CD4-positive, alpha-beta memory T cell (primary cell): ENCODE measurements at places on chromosomes 1 and 21.

DNA sequence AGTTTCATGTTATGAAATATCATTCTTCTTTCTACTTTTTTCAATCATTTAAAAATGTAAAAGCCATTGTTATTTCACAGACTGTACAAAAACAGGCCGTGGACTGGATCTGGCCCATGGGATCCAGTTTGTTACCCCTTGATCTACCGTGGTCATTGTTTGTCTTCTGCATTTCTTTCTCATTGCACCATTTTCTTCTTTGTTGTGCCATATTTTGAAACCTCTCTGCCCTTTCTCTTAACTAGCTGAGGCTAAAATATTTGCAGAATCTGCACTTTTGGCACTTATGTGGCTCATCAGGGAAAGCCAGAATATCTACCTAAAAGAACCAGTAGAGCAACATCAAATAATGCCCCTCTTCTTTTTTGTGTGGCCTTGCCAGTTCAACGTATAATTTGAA lies 50.5 kb downstream of the DNAJC6 start:
- DNase-seq, result no peak
- H3K4me3 ChIP-seq, result no peak overlapping the region
- H3K4me1 ChIP-seq, result no peaks in the 10 kb centered on the region
- H3K27me3 ChIP-seq, result no peaks in the 10 kb centered on the region

DNA sequence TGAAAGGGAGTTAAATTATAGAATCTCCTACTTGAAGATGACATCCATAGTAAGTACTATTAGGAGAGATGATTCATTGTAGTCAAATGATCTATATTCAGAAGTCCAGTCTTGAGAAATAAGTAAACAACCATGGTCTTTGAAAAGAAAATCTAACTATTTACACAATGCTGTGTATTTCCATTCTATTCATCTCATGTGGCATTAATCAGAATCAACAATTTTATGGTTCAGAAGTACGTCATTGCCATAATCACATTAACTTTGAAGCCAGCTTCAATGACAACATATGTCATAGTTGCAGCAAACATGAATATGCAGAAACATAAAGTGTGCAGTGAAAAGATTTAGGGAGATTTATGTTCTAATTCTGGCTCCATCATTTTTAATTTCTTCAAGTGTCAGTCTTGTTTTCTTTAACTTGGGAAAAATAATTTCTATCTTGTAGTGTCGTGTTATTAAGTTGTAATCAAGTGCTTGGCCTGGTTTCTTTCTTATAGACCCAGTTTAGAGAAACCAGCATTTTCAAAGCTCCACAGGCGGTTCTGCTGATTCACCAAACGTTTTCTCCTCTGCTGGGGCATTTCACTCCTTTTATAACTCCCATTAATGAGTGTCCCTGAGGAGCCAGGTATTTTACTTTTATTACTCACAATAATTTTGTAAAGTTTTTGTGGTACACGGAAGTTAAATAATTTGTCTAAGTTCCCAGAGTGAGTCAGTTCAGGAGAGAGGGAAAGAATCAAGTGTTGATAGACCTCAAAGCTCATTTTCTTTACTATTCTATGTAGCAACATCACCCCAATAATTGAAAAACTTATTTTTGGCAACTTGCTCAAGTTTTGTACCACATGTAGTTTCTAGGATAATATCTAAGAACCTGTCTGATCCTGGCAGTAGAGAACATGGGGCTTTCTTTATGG lies 35.9 kb upstream of the PTGS2 start:
- no peak for DNase-seq
- no peaks in the 10 kb centered on the region for H3K36me3 ChIP-seq
- H3K27ac ChIP-seq, result no peak overlapping the region
- H3K27me3 ChIP-seq, result no peaks in the 10 kb centered on the region

DNA sequence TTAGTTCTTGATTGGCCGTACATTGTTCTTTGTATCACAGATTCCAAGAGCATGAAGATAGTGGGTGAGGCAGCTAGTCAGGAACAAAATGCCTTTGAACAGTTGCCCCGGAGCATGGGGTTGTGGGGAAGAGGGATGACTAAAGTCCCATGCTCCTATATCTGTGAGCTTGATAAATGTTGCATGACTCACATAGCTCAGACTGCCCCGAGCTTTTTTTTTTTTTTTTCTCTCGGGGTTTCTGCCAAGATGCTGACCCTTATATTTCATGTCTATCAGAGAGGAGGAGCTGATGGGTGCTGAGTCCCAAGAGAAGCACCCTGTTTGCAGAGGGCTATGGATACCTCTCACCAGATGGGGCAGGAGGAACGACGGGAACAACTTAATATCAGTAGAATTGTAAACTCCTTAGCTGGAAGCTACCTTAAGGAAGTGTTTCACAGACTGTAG lies 40.6 kb downstream of the SRRM1 start:
- no peak for DNase-seq
- no peaks in the 10 kb centered on the region for H3K36me3 ChIP-seq
- H3K4me3 ChIP-seq, result no peak overlapping the region
- no peaks in the 10 kb centered on the region for H3K27me3 ChIP-seq
- no peak overlapping the region for H3K27ac ChIP-seq

- no peaks in the 10 kb centered on the region for H3K4me1 ChIP-seq
- H3K36me3 ChIP-seq, result no peaks in the 10 kb centered on the region
- no peak overlapping the region for H3K27ac ChIP-seq
- no peak for DNase-seq
Observed at GRCh38 chr21:41663805-41664788, 102.8 kb downstream of the RIPK4 start.

- no peak for DNase-seq
- no peak overlapping the region for H3K27ac ChIP-seq
- no peaks in the 10 kb centered on the region for H3K27me3 ChIP-seq
- H3K4me1 ChIP-seq, result peaks cover 3% of the 10 kb centered on the region
- H3K36me3 ChIP-seq, result no peaks in the 10 kb centered on the region
Observed at GRCh38 chr1:67436511-67437055, 6.4 kb upstream of the SERBP1 start.

DNA sequence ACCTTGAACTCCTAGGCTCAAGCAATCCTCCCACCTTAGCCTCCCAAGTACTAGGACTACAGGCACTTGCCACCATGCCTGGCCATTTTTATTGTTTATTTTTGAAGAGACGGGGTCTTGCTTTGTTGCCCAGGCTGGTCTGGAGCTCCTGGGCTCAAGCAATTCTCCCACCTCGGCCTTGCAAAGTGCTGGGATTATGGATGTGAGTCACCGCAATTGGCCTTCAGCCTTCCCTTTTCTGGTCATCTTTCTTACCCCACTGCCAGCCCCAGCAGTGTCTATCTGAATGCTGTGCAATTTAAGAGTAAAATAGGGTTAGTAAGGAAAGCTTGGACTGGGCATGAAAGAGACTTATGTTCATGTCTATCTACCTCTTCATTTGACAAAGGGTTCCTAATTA lies 6.1 kb upstream of the KLF17 start:
- DNase-seq, result no peak
- H3K4me1 ChIP-seq, result no peaks in the 10 kb centered on the region
- H3K36me3 ChIP-seq, result no peaks in the 10 kb centered on the region
- H3K27ac ChIP-seq, result no peak overlapping the region
- no peaks in the 10 kb centered on the region for H3K27me3 ChIP-seq
